ENCODE measurements at places on chromosomes 6 and 20.

GRCh38 chr6:6557886-6558285 is 30.6 kb upstream of the LY86 start:
- DNase-seq: no peak

DNA sequence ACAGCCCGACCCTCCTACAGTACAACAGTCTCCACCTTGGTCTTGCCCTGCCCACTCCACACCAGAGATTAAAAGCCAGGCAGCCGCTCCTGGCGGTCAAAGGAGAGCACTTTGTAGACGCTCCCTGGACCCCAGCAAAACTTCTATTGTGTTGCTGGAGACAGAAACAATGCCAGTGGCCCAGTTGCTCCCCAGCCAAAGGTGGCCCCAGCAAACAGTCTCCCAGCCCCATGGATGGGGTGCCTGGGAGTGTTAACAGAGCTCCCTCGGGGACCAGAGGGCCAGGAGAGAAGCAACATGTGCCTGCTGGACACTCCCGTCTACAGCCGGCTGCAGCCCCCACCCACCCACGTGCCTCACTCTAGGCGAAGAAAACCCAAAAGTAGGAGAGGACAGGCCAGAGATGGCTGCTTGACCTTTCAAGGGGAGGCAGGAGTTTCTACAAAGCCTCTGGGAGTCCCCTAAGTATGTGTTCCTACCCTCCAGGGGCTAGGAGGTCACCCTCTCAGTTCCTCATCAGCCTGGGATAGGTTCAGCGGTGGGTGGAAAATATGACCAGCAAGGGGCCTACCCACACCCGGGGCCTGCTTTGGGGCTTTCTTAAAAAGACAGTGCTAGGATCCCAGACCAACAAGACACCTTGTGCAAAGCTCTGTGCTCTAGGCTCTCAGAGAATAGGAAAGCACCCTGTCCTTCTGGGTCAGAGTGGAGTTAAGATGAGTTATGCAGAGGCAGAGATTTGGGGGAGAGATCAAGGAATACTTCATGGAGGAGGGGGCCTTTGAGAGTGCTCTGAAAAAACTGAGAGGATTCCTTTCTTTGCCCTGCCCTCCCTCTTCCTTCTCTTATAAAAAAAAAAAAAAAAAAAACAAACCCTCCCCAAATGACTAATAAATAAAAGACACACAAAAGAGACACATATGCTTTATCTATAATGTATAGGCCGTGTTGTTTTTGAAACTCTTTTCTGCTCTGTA is 19.0 kb upstream of the PREX1 start:
- no peak for DNase-seq

DNA sequence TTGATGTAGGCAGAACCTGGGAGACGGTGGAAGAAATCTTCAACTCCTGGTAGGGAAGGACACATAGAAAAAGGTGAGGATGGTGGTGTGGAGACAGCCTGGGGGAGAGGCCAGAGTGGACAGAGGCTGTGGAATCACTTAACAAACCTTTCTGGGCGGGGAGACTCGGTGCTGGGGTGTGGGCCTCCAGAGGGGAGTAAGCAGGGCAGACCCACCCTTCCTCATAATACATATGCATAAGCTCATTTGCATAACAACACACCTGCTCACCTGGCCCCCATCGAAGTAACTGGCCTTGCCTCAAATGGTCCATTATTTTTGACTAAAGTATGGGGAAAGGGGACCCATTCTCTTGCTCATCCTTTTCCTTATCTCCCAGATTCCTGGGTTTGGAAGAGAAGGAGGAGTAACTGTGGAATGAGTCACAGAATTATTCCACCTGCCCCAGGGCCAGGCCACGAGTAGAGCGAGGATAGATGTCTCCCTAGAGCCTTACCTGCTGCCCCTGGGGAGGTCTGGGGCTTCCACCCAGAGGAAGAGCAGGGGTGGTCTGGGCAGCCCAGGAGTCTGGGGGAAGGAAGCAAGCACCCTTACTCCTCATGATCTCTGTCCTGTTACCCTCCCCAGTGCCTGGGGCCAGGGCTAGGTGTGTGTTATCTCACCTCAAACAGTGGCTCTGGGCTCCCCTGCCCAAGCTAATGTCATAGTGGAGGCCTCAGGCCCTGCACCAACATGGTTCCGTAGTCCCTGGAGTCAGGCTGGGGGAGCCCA is 10.7 kb upstream of the VEGFA start:
- no peak for DNase-seq

- DNase-seq: no peak
These were observed 42.1 kb downstream of the PLCB4 start for GRCh38 chr20:9110916-9111432.

- no peak for DNase-seq
These were observed 169.3 kb downstream of the SLC16A10 start for GRCh38 chr6:111256646-111257045.

DNA sequence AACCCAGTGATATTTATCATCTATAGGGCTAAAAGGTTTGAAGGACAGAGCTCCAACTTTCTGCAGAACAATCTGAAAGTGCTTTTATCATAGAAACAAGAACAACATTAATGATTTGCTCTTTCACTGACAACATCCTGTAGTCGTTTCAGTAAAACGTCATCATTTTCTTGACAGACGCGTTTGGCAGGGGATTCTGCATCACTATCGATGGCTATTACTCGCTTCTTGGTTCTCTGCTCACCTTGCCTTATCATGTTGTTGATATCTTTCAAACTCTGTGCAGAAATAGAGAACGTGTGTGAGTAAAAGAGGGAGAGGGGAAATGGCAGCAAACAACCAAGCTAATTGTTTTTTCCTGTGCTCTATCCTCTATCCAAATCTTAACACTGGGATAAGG is 47.1 kb upstream of the SAMHD1 start:
- no peak for DNase-seq

GRCh38 chr6:62479697-62480220 is 193.7 kb upstream of the KHDRBS2 start:
- no peak for DNase-seq

All from head of caudate nucleus (tissue), 42 donors.